ENCODE measurements at places on chromosomes 5 and 9.

DNA sequence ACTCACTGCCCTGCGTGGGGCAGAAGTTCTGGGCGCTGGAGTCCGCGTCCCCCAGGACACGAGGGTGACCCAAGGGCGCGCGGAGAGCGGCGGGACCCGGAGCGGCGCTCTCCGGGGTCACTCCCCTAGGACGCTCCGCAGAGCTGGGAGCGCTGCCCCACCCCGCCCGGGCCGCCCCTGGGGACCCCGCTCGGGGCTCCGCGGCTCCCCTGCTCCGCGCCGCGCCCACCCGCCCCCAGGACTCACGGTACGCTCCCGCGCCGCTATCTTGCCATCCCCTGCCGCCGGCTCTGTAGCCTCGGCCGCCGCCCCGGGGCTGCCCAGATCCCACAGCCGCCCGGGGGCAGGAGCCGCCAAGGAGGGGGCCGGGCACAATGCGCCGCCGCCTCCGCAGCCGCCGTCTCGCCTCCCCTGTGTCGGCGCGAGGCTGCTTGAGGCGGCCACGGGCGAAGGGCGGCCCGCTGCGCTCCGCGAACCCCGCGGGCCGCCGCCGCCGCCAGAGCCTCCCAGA, 303 bp downstream of the LIFR start:
- no peak for DNase-seq

GRCh38 chr5:75463726-75464125, 47.7 kb downstream of the CERT1 start:
- no peak for DNase-seq

- no peak for DNase-seq
Observed at GRCh38 chr5:84752780-84753179, 368.1 kb upstream of the EDIL3 start.

- DNase-seq: no peak
Observed at GRCh38 chr9:120394058-120394669, 185.8 kb downstream of the CDK5RAP2 start.

- no peak for DNase-seq
Observed at GRCh38 chr9:682633-683508, 158.6 kb upstream of the DMRT1 start.

GRCh38 chr5:149596712-149597111, 15.4 kb downstream of the ARHGEF37 start:
- DNase-seq: no peak

DNA sequence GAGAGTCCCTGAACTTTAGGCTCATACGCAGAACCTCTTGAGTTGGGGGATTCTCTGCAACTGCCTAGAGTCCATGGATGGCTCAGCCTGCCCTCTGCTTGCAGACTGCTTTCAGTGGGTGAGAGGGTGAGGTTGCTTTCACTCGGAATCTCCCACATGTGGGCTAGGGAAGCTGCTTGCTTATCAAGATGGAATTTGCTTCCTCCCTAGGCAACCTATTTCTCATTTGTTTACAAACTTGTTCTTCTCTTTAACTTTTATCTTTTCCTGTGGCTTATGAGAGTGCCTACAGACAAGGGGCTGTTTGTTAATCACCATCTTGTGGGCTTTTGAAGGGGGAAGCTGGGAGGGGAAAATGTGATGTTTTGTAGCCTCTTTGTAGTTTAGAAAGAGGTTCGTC, 10.0 kb downstream of the TLE4 start:
- no peak for DNase-seq

- DNase-seq: no peak
Observed at GRCh38 chr9:114388764-114389375, 1.1 kb upstream of the AKNA start.

DNA sequence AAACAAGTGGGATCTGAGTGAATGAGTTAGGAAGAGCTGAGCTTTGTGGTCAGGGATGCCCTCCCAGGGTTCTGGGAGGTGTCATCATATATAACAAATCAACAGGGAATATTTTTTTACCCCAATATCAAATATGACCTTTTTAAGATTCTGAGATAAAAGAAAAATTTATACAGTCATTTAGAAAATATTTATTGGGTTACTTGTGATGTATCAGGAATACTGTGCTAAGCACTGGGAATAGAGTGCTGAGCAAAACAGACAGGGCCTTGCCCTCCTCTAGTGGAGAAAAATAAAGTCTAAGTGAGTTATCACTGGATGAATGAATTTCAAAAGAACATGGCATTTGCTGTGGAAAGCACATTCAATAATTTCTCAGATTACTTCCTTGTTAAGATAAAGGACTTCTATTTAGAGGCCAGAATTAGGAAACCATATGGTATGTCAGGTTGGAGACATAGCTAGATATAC, 102.9 kb downstream of the BOD1 start:
- no peak for DNase-seq

GRCh38 chr5:96058084-96058483, 96.4 kb upstream of the ELL2 start:
- no peak for DNase-seq

GRCh38 chr5:171031977-171032376, 170.2 kb downstream of the RANBP17 start:
- DNase-seq: no peak

GRCh38 chr5:66796305-66797292, 200.4 kb downstream of the MAST4 start:
- no peak for DNase-seq

DNA sequence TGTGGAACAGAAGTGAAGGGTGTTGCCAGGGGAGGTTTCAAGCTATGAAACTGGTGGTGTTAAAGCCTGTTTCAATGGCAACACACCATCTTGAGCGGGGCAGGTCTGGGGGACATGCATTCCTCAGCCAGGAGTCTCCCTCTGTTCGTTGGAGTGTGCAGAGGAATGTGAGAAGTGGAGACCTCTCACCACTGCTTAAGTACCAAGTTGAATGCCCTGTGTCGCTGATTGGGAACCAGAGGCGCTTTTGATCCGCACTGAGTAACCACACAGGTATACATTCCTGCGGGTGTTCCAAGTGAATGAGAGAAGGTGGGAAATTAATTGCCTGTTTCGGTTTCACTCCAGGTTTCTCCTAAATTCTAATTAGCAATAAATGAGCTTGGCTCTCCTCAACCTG, 99.4 kb downstream of the LIX1 start:
- DNase-seq: no peak

DNA sequence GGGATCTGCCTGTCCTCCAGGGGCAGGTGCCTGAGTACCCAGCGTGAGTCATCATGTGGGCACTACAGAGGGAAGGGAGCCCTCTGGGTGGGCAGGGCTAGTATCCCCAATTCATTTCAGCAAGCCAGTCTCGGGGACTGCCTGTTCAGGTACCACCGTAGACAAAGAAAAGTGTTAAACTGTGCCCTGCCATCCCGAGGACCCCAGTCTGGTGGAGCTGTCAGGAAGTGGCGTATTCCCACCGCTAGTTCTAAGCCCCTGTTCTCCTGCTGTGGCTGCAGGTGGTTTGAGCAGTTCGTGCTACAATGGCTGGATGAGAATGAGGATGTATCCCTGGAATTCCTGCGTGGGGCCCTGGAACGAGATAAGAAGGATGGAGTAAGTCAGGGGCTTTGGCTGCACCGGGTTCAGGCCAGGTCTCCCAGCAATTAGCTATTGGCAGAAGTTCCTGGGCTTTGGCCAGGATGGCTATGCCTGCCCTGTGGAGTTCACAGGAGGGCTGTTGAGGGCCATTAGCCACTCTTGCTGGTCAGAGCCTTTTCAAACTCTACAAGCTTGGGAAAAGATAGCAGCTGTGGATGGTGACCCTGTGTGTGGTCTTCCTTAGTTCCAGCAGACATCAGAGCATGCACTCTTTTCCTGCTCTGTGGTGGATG, 93.2 kb upstream of the RUSC2 start:
- DNase-seq: no peak

- no peak for DNase-seq
Observed at GRCh38 chr9:110538647-110539041, 40.9 kb downstream of the SVEP1 start.

- no peak for DNase-seq
Observed at GRCh38 chr5:115379622-115380344, 83.3 kb upstream of the CCDC112 start.

- DNase-seq: no peak
Observed at GRCh38 chr9:132943651-132944293, 644 bp downstream of the TSC1 start.

DNA sequence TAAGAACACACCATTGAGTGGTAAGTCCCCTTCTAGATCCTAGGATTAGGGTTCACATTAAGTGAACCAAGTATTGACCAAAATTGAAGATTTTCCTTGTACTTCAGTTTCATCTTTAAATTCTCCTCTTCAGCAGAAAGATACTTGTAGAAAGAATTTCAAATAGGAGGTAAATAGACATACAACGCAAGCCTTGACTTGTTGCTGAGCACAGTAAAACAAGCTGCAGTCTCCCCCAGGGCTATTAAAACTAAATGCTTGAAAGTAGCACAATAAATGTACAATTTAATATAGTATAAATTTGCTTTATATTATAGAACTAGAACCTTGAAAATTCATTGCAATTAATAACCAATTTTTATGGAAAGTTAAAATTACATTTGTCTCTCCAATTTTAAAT, 170.1 kb upstream of the TARS1 start:
- DNase-seq: no peak

GRCh38 chr9:98502976-98503325, 205.8 kb downstream of the GABBR2 start:
- DNase-seq: no peak

- no peak for DNase-seq
Observed at GRCh38 chr9:18684593-18685317, 210.8 kb downstream of the ADAMTSL1 start.

- no peak for DNase-seq
Observed at GRCh38 chr5:93189707-93190120, 391.3 kb downstream of the NR2F1-AS1 start.

- DNase-seq: no peak
Observed at GRCh38 chr9:35162605-35163315, 951 bp downstream of the UNC13B start.

DNA sequence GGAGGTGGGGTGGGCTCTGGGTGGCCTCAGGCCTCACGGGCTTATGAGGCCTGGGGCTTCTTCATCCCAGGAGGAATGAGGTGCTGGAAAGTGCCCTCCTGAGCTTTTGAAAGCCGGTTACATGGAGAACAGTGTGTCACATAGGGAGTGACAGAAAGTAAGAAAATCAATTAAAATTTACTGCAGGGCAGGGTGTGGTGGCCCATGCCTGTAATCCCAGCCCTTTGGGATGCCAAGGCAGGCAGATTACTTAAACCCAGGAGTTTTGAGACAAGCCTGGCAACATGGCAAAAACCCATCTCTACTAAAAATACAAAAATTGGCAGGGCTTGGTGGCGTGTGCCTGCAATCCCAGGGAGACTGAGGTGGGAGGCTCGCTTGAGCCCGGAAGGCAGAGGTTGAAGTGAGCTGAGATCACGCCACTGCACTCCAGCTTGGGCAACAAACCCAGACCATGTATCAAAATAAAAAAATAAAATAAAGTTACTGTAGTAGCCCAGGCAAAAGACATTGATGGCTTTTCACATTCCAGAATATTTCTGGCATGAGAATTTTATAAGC, 125.8 kb upstream of the DAPK1 start:
- no peak for DNase-seq

GRCh38 chr9:1604942-1605560, 410.1 kb upstream of the SMARCA2 start:
- DNase-seq: peak; percentile 47

DNA sequence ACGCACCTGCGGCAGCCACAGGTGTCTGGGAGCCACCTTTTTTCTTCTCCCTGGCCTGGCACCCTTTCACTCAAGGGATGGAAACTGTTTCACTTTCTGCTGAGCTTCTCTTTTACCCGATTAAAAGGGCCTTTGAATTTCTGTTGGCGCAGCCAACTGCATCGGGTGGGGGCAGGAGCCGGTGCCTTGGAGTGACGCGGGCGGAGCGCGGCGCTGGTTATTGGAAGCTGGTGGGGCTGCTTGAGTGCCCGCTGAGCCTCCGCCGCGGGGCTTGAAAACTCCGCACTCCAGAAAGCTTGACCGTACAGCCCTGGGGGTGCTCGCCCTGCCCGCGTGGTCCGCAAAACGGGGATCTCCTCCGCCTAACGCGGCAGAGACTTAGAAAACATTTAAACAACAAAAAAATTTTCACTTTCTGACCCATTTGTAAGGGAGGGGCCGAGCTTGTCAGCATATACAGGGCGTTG, 52.0 kb upstream of the TJP2 start:
- no peak for DNase-seq

DNA sequence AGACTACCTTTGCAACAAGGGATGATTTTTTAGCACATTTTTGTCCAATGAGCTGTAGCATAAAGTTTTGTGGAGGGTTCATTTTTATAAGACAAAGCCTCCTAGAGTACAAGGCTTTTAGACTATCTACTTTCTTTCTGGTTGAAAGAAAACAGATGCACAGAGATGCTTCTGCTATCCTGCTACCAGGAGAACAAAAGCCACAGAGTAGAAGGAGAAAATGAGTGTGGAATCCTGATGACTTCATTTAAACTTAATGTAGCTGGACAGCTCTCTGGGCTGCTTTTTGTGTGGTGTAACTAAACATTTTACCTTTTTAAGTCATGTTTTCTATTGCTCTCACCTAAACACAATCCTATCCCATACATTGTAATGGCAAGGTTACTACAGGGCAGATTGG, 1009.4 kb downstream of the TLE1 start:
- no peak for DNase-seq

GRCh38 chr5:1961952-1962595, 79.3 kb upstream of the IRX4 start:
- no peak for DNase-seq

GRCh38 chr9:96519787-96520186, 69.8 kb downstream of the HABP4 start:
- DNase-seq: no peak

GRCh38 chr5:177141496-177141895, 7.9 kb downstream of the NSD1 start:
- DNase-seq: no peak

- no peak for DNase-seq
Observed at GRCh38 chr5:93675460-93676450, 65.6 kb downstream of the POU5F2 start.

DNA sequence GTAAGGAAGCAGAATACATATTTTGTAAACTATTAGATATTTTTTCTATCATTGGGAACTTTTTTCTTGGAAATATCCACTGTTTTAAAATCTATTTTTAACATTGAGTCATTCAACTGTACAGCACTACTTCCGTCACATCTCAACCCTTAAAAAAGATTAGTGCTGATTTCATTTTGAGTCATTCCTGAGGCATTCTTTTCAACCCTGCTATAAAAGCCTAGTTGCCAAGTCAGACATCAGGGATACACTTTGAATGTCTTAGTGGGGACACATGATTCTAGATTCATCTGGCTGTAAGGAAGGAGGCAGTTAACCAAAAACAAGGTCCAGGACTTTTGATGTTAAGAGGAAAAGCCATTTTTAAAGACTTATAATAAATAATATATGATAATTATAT, 160.9 kb downstream of the GIN1 start:
- no peak for DNase-seq
